Activated naive CD4-positive, alpha-beta T cell treated with anti-CD3 and anti-CD28 coated beads for 36 hours (primary cell): ENCODE measurements at places on chromosomes 16 and 17. TPM values are rescaled to one million over a fixed set of nuclear protein-coding genes. Genes with fewer than 3 reads are reported as not detected.

DNA sequence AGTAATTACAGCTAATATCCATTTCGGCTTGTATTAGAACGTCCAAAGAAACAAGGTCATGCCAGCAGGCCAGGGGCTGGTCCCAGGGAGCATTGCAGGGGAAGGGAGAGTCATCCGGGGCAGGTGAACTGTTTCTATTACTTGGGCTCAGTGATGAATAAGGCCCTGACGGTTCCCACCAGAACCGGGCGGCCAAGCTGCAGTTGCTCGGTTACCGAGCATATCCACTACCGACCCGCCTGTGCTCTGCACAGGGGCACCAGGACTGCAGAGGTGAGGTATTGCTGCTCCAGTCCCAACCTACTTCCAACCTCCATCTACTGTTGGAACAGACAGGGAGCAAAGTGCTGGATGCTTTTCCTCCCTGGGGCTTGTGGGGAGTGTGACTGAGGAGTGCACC, 295.5 kb downstream of the MAF start:
- no peak for DNase-seq
- H3K4me1 ChIP-seq: peaks cover 6% of the 10 kb centered on the region
- peaks cover 12% of the 10 kb centered on the region for H3K27me3 ChIP-seq
- no peak overlapping the region for H3K4me3 ChIP-seq

- no peaks in the 10 kb centered on the region for H3K27me3 ChIP-seq
- H3K36me3 ChIP-seq: no peaks in the 10 kb centered on the region
- H3K27ac ChIP-seq: no peak overlapping the region
- no peaks in the 10 kb centered on the region for H3K4me1 ChIP-seq
Measured at GRCh38 chr16:78642621-78643285, 543.3 kb downstream of the WWOX start.

DNA sequence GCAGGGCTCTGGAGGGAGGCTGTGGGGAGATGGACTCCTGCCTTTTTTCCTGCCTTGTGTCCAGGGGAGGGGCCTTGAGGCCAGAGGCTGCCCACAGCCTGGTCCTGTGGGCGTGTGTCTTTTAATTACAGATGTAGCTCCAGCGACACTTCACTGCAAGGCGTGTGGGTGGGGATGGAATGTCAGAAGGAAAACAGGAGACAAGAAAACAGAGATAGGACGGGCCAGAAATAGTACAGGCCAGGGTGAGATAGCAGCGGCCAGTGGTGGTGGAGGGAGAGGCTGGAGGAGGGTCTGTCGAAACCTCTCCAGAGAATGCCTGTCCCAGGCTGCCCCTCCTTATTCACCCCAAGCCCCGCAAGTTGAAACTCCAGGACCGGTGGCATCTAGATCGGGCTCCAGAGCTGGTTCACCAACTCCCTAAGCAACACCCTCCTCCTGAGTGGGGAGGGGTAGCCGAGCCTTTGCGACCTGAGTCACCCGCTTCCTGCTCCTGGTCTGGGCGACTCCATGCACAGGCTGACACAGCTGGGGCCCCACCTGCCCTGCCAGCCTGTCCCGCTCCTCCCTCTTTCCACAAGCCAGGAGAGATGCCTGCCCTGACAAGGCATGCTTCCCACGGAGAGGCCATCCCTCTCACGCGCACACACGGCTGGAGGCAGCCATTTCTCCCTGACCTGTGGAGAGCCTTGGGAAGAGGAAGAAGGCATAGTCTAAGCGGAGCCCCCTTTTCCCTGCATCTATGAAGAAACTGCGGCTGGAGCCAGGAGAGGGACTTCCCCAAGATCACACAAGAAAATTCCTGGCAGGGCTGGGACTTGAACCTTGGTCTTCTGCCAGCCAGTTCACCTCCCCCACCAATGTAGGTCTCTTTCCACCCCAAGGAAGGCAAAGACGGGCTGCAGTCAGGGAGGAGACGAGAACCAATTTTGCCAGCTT, 6.6 kb upstream of the JUP start:
- no peaks in the 10 kb centered on the region for H3K27me3 ChIP-seq
- no peaks in the 10 kb centered on the region for H3K36me3 ChIP-seq
- H3K4me1 ChIP-seq: peaks cover 10% of the 10 kb centered on the region
- no peak overlapping the region for H3K27ac ChIP-seq
- DNase-seq: peak; percentile 42
- no peak overlapping the region for H3K4me3 ChIP-seq

Gene TRIM25
- total RNA-seq: 157 TPM
